Right ventricle myocardium superior (tissue), 1 donor: ENCODE measurements at places on chromosomes 7 and 10. TPM values are rescaled to one million over a fixed set of nuclear protein-coding genes. Genes with fewer than 3 reads are reported as not detected.

DNA sequence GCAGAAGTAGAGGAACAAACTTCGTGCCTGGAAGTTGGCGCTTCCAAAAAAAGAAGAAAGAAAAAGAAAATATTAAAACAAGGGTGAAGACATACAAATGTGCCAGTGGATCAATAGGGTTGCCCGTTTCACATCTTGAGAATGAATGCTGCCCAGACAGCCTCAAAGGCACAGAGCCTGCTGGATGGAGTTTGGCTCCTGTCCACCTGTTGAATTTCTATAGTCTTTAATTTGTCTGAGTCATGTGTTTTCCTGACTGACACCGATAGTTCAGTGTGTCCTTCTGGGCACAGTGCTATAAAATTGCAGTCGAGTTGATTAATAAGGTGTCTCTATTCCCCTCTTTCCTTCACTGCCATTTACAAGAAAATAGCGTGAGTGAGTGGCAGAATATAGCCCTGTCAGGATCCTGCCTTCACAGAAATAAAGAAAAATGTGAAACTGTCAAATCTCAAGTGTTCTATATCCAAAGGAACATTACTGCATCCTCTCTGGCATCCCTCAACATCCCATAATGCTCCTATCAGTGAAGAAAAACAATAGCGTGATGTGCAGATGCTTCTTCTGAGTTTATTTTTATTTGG lies 471.3 kb upstream of the AUTS2 start:
- no peak for DNase-seq

DNA sequence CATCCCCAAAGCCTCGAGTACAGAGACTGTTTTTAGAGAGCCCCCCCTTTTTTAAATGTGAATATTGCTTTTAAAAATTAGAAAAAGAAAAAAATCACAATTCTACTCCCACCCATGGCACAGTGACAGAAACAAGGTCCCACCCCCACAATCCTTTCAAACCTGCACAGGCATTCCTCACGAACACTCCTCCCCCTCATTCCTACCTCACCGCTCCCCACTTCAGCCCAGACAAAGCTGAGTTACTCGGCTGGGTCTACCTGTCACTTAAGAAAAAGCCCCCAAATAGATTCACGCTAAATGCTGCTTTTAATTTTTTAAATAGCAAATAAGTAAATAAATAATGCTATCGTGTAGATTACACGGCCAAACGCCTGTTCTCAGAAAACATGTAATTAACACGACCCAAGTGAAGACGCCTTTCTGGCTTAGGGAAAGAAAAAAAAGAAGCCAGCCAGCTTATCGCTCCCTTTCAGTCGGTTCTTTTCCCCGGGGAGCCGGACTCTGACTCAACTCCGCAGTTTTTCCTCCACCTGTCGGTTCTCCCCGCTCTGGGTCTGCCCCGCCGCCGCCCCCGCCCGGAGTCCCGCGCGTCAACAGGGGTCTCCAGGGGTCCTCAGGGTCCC lies 739 bp downstream of the MPP7 start:
- no peak for DNase-seq

- peak; percentile 48 for DNase-seq
Observed at GRCh38 chr7:134513169-134513752, 14.1 kb upstream of the AKR1B10 start.

The MMRN2 gene
- total RNA-seq = 33.5 TPM

DNA sequence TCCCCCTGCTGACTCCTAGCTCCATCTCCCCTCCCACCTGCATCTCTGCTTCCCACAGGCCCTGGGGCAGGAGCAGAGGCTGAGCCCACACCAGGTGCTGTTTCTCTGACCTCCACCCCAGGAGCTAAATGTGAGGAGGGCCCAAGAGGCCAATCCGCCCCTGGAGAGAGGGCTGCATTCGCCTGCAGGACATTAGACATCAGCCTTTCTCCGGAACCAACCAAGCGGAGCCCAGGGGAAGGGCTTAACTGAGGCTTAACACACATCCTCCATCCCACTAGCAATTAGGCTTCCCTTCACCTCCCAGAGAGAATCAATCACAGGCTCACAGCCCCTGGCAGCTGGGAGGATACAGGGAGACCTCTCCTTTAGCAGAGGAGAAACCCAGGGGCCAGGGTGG lies 50.5 kb downstream of the SH3PXD2A start:
- DNase-seq = no peak

The DDX50 gene
- 17.3 TPM for total RNA-seq

The NPSR1 gene
- not detected for total RNA-seq

DNA sequence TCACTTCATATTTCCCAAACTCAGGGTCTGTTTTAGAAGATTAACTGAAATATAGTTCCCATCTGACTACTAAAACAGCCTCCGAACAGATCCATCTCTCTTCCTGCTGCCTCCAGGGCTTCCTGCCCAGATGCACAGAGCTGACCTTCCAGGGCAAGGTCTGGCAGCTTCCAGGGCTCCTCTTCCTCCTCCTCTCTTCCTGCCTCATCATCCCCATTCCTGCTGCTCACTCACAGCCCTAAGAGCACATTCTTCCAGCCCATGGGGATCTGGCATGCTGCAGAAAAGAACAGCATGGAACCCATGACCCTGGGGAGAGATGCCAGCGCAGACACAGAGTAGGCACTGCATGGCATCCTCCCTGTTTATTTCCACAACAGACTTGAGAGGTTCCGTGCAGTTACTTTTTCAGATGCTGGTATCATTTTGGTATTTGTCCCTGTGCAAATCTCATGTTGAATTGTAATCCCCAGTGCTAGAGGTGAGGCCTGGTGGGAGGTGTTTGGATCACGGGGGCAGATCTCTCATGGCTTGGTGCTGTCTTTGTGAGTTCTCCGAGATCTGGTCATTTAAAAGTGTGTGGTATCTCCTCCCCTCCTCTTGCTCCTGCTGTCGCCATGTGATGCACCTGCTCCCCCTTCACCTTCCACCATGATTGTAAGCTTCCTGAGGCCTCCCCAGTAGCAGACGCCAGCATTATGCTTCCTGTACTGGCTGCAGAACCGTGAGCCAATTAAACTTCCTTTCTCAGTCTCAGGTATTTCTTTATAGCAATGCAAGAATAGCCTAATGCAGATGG lies 4.4 kb downstream of the PKD1L1 start:
- DNase-seq = no peak

DNA sequence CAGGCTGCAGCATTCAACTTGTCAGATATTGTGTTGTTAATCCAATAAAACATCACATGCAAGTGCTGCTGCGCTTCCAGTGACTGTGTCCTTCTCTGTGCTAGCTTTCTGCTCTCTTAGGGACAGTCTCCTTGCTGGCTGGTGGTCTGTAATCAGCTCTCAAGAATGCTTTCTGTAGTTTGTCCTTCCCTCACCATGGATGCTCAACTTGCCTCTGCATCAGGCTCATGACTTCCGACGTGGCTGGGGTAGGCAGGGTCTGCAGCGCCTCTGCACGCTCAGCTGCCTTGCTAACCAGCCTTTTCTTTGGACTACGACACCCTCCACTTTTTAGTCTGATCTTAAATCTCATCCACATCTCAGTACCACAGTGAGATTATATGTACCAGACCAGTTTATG lies 58.3 kb downstream of the MMRN2 start:
- no peak for DNase-seq

The ACTR1A gene
- total RNA-seq = 90.6 TPM

The PRF1 gene
- 2.2 TPM for total RNA-seq

DNA sequence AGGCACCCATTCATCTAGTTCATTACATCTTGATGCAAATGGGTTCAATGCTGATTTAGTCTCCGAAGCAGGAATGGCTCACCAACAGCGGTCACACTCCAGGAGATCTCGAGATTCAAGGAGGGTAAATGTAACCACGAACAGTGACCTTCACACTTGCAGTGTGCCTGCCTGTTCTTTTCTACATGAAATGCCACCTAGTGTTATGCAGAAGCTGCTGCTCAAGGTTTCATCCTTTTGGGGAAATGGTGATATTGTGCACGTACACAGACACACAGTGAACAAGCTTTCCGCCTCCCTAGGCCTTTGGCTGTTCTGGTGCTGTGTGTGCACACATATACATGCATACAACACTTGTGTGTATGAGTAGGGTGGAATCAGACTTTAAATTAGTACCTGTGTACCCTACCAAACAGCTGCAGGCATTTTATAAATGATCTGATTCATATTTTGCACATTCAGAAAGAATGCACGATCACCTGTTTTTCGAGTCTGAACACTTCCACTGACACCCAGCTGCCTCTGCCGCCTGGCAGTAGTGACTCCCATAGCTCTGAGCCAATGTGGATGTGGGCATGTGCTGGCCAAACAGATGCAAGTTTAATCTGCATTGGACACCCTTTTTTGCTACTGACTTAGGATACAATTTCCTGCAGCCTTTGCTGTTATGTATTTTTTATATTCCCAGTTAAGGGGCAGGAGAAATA lies 100.5 kb downstream of the TACC2 start:
- DNase-seq = no peak

DNA sequence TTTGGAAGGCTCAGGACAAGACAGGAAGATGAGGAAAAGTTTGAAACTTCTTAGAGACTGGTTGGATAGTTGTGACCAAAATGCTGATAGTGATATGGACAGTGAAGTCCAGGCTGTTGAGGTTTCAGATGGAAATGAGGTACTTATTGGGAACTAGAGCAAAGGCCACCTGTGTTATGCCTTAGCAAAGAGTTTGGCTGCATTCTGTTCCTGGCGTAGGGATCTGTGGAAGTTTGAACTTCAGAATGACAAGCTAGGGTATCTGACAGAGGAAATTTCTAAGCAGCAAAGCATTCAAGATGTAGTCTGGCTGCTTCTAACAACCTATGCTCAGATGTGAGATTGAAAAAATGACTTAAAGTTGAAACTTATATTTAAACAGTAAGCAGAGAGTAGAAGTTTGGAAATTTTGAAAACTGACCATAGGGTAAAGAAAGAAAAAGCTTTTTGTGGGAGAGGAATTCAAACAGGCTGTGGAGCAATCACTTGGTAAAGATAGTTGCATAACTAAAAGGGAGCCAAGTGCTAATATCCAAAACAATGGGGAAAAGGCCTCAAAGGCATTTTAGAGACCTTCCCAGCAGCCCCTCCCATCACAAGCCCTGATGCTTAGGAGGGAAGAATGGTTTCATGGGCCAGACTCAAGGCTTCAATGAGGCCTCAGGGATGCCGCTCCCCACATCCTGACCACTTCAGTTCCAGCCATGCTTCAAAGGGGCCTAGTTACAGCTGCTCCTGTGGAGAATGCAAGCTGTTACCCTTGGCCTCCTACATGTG lies 415.1 kb downstream of the INHBA start:
- no peak for DNase-seq

DNA sequence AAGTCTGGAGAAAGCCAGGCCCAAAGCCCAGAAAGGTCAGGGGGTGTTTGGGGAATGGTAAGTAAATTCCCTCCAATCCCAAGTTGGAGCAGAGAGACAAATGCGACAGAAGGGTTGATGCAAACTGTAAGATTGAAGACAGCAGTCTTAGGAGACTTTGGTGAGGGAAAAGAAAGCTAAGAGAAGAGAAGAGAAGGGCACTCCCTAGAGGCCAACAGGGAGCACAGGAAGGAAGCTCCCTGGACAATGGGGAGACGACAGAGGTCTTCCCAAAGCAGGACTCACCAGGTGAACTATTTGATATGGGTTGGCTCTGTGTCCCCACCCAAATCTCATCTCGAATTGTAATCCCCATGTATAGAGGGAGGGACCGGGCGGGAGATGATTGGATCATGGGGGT lies 151.5 kb downstream of the KIF20B start:
- DNase-seq = no peak

DNA sequence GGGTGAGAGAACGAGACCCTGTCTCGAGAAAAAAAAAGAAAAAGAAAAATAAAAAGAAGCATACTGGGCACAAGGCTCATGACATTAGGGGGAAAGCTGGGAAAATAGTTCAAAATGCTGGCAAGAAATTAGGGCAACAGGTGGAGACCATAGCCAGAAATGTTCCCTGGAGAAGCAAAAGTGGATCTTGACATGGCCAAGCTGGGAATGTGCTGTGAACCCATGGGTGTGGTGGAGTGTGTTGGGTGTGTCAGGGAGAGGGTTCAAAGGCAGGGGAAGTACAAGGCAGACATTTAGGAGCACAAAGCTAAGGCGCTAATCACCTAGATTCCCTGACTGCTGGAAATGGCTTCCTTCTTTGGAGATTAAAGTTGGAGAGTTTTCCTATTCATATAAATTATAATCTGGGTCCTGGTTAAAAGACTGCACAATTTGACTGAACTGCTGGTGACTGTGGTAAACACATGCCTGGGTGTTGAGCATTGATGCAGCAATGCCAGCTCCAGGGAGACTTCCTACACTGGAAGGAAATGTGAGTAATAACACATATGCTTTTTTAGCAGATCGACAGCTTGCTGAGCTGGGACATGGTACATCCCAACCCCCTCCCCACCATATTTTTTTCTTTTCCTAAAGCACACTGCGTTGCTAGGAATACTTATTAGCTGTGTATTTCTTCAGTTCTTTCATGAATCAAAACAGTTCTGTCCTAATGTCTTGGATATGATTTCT lies 70.1 kb upstream of the ARHGAP21 start:
- no peak for DNase-seq

The OGDHL gene
- total RNA-seq = 1.8 TPM

The FBXL13 gene
- 0.51 TPM for total RNA-seq

The CLRN3 gene
- total RNA-seq = not detected

The SCART1 gene
- 0.51 TPM for total RNA-seq

DNA sequence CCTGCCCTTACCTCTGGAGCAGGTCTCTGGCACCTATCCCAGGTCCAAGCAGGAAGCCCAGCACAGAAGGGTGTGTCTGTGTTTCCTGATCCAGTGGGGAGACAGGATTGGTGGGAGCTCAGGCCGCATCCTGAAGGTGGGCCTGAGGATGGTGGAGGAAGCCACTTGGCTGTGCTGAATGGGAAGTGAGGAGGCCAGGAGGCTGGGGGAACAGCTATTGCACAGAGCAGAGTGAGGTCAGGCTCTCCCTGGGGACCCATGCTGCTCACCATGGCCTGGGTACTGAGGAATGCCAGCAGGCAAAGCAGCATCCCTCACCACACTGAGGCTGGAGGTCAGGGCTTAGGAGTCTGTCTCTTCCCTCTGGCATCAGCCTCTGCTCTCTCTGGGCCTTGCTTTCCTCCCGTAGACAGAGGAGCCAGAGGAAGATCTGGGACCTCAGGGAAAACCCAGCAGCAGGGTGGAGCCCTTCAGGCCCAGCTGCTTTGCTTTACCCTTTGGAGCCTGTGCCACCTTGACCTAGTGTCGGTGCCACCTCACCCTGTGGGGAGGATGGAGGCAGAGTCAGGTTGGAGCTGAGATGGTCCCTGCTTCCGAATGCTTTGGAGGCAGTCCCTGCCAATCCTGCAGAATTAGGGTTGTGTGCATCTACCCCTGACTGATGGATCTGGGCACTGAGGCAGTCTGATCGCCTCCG lies 39.0 kb downstream of the CDH23 start:
- peak; percentile 58 for DNase-seq

- DNase-seq = no peak
Observed at GRCh38 chr10:80279146-80279545, 10.3 kb downstream of the MAT1A start.
